MCF 10A (cell line): ENCODE measurements at places on chromosomes 7 and 10.

DNA sequence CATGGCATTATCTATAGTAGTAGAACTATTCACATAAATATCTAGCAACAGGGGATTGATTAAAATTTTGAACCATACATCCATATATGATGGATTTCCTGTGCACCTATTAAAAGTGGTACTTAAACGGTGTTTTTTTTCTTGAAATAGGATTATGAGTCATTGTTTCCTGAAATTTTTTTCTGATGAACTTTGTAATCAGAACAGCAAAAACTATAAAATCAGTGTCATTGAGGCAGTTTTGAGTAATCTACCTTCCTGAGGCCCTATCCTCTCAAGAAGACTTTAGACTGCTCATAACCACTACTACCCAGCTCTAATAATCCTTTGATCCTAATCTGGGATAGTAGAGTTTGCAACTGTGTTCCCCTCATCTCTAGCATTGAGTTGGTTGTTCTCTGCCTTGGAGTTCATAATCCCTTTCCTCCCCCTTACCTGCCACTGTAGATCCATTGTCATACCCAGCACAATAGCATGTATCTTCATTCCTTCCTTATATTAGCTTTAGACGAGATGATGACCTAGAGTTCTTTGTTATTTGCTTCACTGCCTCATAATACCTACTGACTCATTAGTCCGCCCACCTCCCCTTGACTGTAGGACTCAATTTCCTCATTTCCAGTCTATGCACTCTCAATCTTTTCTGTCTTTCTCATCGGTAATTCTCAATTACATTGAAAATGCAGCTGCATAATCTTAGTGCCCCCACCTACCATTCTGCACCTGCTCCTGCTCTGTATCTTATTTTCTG is 133.4 kb downstream of the LRRC4 start:
- peak; percentile 20 for DNase-seq

GRCh38 chr10:44864051-44864450 is 47.1 kb upstream of the TMEM72 start:
- peak; percentile 17 for DNase-seq

DNA sequence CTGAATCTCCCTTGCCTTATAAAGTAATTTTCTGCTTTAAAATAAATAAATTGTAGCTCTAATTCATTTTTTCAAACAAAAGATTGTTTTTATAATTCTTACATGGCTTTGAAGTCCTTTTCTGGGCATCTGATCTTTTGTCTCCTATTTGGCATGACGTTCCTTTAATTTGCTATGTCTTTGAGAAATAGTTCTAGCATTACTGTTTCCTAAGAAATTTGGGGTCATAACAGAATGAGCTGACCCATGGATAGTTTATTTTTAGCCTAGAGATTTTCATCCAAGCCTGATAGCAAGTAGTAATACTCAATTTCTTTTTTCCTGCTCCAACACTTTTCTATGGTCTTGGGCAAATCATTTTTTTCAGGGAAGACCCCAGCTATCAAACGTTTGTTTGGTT is 31.4 kb downstream of the CCDC71L start:
- DNase-seq: no peak

GRCh38 chr10:31242902-31243301 is 76.1 kb upstream of the ZEB1 start:
- peak; percentile 78 for DNase-seq
